ENCODE measurements at places on chromosomes 7 and 10.
A peak's percentile ranks its signal among the peaks of the same experiment; 100 is the strongest.

DNA sequence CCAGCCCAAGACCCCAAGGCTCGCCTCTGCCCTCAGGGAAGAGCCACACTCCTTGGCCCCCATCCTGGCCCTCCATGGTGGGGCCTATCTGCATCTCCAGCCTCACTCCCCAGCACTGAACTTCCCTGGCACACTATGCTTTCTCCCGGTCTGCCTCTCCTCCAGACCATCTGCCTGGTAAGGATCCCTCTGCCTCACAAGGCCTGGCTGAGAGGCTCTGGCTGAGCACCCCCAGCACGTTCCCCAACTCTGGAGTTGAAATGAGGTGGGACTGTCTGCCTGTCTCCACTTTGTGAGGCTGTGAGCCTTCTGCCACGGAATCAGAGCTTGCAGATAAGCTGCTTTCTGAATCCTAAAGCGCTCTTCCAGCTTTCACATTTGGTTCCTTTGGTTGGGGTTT lies 220.7 kb downstream of the TNS3 start:
- DNase-seq = no peak

- DNase-seq = no peak
Measured at GRCh38 chr7:99366646-99367045, 7.9 kb upstream of the ARPC1B start.

- peak; percentile 10 for DNase-seq
Measured at GRCh38 chr7:117588352-117588794, 108.5 kb downstream of the CFTR start.

DNA sequence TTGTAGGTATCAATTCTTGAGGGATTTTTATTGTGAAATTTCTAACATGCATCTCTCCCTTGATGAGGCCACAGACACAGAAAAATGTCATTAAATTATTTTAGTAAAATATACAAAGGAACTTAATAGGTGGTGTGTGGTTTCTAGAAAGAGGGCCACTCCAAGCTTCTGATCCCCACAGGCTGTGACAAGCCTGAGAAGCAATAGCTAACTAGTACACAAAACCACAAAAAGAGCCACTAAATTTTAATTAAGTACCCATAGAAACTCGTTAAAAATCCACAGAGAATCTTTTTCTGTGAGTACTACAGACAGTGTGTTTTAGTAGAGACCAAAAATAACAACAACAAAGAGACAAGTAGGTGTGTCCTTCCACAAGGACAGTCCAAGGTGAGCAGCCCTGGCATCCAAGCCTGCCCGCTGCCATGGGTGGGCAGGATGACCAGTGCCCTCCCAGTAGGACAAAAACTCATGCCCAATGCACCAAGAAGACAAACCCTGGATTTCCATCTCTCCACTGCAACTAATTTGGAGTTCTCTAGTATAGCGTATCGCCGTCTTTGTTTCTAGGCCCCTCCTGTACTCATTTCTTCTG lies 81.0 kb downstream of the RNF216 start:
- no peak for DNase-seq

GRCh38 chr10:22712956-22713852 lies 1.2 kb downstream of the PIP4K2A start:
- peak; percentile 39 for DNase-seq

All from AG08396 (cell line).